ENCODE measurements at places on chromosomes 6 and 20. TPM values are rescaled to one million over a fixed set of nuclear protein-coding genes. Genes with fewer than 3 reads are reported as not detected.
A peak's percentile ranks its signal among the peaks of the same experiment; 100 is the strongest.

Gene PAX1
- not detected for total RNA-seq

Gene BTN2A1
- 50.8 TPM for total RNA-seq

Gene LBP
- not detected for total RNA-seq

Gene SLC17A3
- total RNA-seq, result not detected

Gene TREM2
- total RNA-seq, result not detected

Gene BMP2
- 9.7 TPM for total RNA-seq

GRCh38 chr6:149026530-149026942 is 279.7 kb downstream of the UST start:
- no peak overlapping the region for H3K4me3 ChIP-seq
- H3K27me3 ChIP-seq, result no peaks in the 10 kb centered on the region
- DNase-seq, result peak; percentile 79
- no peaks in the 10 kb centered on the region for H3K36me3 ChIP-seq

- H3K4me1 ChIP-seq, result no peaks in the 10 kb centered on the region
- no peak overlapping the region for H3K4me3 ChIP-seq
- DNase-seq, result no peak
- no peaks in the 10 kb centered on the region for H3K36me3 ChIP-seq
- H3K27me3 ChIP-seq, result no peaks in the 10 kb centered on the region
- no peak overlapping the region for H3K27ac ChIP-seq
Measured at GRCh38 chr20:57220337-57221145, 45.9 kb downstream of the BMP7 start.

GRCh38 chr6:168132531-168133167 is 53.6 kb upstream of the FRMD1 start:
- H3K36me3 ChIP-seq, result no peaks in the 10 kb centered on the region
- H3K4me1 ChIP-seq, result no peaks in the 10 kb centered on the region
- no peak overlapping the region for H3K27ac ChIP-seq

- H3K27me3 ChIP-seq, result no peaks in the 10 kb centered on the region
- H3K36me3 ChIP-seq, result no peaks in the 10 kb centered on the region
- no peak for DNase-seq
- no peak overlapping the region for H3K4me3 ChIP-seq
- no peak overlapping the region for H3K27ac ChIP-seq
- H3K4me1 ChIP-seq, result peaks cover 23% of the 10 kb centered on the region
Measured at GRCh38 chr6:6796818-6797217, 208.3 kb downstream of the LY86 start.

- H3K27me3 ChIP-seq, result no peaks in the 10 kb centered on the region
- no peaks in the 10 kb centered on the region for H3K36me3 ChIP-seq
- peaks cover 17% of the 10 kb centered on the region for H3K4me1 ChIP-seq
- DNase-seq, result no peak
Measured at GRCh38 chr6:121351916-121352315, 17.6 kb upstream of the TBC1D32 start.

- H3K27ac ChIP-seq, result no peak overlapping the region
- DNase-seq, result no peak
- no peaks in the 10 kb centered on the region for H3K4me1 ChIP-seq
- no peak overlapping the region for H3K4me3 ChIP-seq
Measured at GRCh38 chr6:125558907-125559306, 190.5 kb upstream of the HEY2 start.

DNA sequence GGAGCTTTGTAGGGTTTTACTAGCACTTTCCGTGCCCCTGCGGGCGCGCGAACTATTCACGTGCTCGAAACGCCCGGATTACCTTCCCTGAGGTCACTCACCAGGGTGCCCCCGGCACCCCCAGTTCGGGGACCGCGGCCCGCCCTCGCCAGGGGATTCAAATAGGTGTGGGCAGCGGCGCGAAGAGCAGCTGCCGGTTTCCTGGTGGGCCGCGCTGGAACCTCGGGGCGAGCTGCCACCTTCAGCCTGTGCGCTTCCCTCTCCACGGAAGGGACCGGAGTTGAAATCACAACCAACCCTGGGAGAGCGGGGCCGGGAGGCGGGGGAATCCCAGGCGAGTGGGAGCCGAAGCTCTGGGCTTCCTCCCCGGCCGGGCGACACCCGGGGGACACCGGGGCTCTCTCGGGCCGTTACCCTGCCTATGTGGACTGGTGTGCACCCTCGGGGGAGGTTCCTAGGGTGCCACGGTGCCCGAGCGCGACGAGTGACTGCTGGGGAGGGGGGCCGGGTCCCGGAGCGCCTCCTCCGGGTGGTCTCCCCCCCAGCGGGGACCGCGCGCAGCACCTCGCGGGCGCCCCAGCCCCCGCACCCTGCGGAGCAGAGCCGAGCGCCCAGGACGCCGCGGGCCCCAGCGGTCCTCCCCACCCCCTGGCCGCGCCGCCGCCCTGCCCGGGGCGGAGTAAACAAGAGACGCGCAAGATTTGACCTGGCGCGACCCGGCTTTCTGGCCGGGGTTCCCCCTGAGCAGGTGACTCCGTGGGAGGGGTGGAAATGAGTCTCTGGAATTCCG is 2.1 kb upstream of the HIVEP2 start:
- peaks cover 15% of the 10 kb centered on the region for H3K36me3 ChIP-seq
- peak; percentile 71 for DNase-seq
- peak overlapping the region; percentile 93 for H3K27ac ChIP-seq

GRCh38 chr6:52704060-52704459 is 33.1 kb downstream of the TMEM14A start:
- no peak overlapping the region for H3K4me3 ChIP-seq
- no peaks in the 10 kb centered on the region for H3K4me1 ChIP-seq

GRCh38 chr6:55901765-55902270 is 26.4 kb upstream of the BMP5 start:
- no peak overlapping the region for H3K27ac ChIP-seq
- peaks cover 57% of the 10 kb centered on the region for H3K4me1 ChIP-seq
- no peaks in the 10 kb centered on the region for H3K36me3 ChIP-seq
- H3K4me3 ChIP-seq, result no peak overlapping the region
- no peak for DNase-seq
- no peaks in the 10 kb centered on the region for H3K27me3 ChIP-seq

DNA sequence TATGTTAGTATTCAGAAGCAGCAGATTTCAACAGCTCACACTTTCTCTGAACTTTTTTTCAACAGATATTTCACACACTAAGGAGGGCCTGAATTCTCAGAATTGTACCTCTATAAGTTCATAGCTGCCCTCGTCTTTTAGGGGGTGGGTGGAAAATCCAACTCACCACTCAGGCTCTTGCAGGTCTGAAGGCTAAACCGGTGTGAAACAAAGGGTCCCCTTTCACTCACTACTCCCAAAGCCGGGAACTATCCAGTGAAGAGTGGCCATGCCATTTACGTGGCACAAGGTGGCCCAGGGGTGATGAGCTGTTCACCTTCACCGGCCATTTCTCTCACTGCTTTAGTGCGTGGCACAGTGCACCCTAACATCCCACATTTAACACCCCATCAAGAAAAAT is 24.2 kb downstream of the TBC1D7 start:
- peaks cover 14% of the 10 kb centered on the region for H3K4me1 ChIP-seq
- H3K27me3 ChIP-seq, result no peaks in the 10 kb centered on the region
- H3K4me3 ChIP-seq, result no peak overlapping the region
- no peak overlapping the region for H3K27ac ChIP-seq

- peak; percentile 77 for DNase-seq
- H3K4me1 ChIP-seq, result peaks cover 26% of the 10 kb centered on the region
- no peaks in the 10 kb centered on the region for H3K27me3 ChIP-seq
- no peak overlapping the region for H3K4me3 ChIP-seq
Measured at GRCh38 chr20:50169329-50169823, 15.9 kb upstream of the PEDS1 start.

DNA sequence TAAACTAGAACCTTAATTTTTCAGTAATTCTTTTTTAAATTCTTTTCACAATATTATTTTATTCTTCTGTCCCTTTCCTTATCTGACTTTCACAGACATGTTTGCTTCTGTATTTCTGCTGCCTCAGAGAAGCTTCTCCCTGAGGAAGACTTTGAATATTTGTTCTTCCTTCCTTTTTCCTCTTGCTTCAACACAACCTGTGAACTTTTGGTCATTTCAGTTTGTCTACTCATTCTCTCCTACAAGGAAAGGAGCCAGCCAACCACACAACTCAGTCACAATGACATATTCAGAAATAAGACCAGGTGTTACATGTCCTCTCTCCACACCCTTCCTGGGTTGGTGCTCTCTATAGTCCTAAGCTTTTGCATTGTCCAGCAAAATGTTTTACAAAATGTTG is 310.4 kb downstream of the TFAP2B start:
- no peaks in the 10 kb centered on the region for H3K27me3 ChIP-seq
- H3K4me3 ChIP-seq, result no peak overlapping the region
- DNase-seq, result no peak
- no peaks in the 10 kb centered on the region for H3K36me3 ChIP-seq
- no peak overlapping the region for H3K27ac ChIP-seq

DNA sequence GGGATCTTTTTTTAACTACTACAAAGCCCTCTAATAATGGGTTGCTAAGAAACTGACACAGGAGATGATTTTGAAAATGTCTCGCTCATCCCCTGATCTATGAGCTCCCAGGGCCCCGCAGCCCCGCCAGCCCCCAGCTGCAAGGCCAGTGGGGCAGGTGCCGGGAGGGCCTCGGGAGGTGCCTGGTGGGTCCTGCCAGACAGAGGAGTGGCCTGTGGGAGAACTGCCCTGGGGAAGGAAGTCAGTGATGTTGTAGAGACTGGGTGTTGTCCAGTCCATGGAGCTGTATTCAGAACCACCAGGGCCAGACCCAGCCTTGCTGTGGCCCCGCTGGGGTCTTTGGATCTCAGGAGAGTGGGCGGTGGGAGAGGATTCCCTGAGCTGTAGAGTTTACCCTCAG is 258.7 kb downstream of the TAF4 start:
- H3K27me3 ChIP-seq, result no peaks in the 10 kb centered on the region
- H3K4me3 ChIP-seq, result no peak overlapping the region
- H3K36me3 ChIP-seq, result no peaks in the 10 kb centered on the region
- no peak for DNase-seq
- peak overlapping the region; percentile 62 for H3K27ac ChIP-seq
- peaks cover 74% of the 10 kb centered on the region for H3K4me1 ChIP-seq

DNA sequence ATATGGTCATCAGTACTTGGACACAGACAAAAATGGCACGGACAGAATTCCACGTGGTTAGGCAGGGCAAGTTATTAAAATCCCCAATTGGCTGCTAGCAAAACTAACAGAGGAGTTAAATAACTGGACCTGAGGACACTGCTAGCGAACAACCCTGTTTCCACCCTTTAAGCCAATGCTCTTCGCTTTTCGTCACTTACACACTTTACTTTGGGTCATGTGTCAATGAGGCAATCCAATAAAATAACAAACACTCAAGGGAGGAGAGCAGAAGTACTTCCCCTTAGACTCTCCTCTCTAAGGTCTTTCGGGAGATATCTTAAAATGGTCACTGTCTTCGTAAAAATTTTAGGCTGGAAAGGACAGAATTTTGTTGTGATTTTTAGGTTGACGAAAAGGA is 68.6 kb downstream of the LCA5 start:
- no peak for DNase-seq
- H3K27me3 ChIP-seq, result no peaks in the 10 kb centered on the region
- H3K4me1 ChIP-seq, result no peaks in the 10 kb centered on the region
- H3K4me3 ChIP-seq, result no peak overlapping the region

- peaks cover 11% of the 10 kb centered on the region for H3K4me1 ChIP-seq
- H3K4me3 ChIP-seq, result no peak overlapping the region
- H3K36me3 ChIP-seq, result peaks cover 4% of the 10 kb centered on the region
- no peak for DNase-seq
Measured at GRCh38 chr6:154502553-154502952, 7.9 kb downstream of the CNKSR3 start.

GRCh38 chr6:151524059-151524458 is 30.2 kb downstream of the CCDC170 start:
- no peak overlapping the region for H3K27ac ChIP-seq
- no peaks in the 10 kb centered on the region for H3K36me3 ChIP-seq
- H3K4me1 ChIP-seq, result no peaks in the 10 kb centered on the region
- no peak overlapping the region for H3K4me3 ChIP-seq
- H3K27me3 ChIP-seq, result no peaks in the 10 kb centered on the region
- DNase-seq, result no peak

DNA sequence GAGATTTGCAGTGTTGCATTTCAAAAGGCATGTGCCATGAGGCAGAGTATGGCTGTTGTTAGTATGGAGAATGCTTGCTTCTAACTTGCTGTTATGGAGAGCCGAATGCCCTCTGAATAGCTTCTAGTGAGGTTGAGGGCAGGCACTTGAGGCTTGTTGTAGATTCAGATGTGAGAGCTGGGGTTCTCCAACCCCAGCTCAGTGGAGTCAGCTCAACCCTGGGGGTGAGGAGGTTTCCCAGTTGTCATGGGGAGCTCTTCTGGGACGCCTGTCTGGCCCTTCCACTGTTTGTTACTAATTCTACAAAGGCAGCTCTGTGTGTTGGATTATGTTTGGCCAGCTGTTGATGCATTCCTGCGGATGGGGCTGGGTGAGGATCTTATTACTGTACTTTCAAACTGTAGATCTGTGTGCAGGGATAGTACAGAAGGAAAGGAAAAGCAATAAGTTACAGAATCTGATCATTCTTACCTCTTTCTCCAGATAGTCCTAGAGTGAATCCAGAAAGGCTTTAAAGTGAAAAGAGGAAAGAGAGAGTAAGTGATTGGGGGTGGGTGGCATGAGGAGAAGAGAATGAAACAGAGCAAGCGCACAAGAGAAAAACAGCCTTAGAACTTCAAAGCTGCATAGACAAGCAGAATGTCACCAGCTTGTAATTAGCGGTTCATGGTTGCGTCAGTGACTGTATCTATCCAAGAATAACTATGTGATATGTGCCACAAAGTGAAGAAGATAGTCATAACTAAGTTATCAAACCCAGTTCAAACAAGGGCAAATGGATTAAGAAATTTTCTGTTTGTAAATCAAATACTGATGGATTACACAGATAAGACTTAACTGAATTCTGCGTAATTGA is 148.7 kb downstream of the PRL start:
- DNase-seq, result peak; percentile 85
- H3K36me3 ChIP-seq, result no peaks in the 10 kb centered on the region
- H3K27ac ChIP-seq, result peak overlapping the region; percentile 63
- no peaks in the 10 kb centered on the region for H3K27me3 ChIP-seq
- peak overlapping the region; percentile 14 for H3K4me3 ChIP-seq

All from SJSA1 (cell line).